ENCODE measurements at places on chromosomes 1 and 21.
A peak's percentile ranks its signal among the peaks of the same experiment; 100 is the strongest.

DNA sequence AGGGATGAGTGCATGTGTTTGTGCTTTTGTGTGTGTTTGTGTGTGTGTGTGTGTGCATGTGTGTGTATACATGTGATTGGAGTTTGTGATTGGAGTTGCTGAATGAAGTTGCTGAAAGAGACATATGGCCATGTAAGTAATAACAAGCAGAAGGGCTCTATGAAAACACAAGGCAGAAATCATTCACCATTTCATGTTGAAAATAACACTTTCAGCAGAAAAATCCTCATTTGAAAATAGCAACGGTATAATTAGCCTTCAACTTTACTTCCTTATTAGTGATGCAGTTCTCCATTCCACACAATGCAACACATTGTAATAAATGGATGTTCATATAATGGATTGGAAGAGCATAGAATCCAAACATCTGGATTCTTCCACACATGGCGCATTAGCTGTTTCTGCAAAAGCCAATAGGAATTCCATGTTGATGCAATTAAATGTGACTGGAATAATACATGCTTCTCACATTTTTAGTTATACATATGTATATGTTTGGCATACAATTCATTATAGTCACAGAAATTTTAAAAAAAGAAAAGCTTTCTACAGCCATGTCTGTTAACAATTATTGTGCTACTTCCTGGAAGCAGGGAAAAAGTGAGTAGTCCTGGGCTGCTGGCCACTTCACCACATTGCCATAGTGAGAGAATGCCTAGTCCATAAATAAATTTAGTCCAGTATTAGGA, 538.0 kb downstream of the LTN1 start:
- no peak for DNase-seq

DNA sequence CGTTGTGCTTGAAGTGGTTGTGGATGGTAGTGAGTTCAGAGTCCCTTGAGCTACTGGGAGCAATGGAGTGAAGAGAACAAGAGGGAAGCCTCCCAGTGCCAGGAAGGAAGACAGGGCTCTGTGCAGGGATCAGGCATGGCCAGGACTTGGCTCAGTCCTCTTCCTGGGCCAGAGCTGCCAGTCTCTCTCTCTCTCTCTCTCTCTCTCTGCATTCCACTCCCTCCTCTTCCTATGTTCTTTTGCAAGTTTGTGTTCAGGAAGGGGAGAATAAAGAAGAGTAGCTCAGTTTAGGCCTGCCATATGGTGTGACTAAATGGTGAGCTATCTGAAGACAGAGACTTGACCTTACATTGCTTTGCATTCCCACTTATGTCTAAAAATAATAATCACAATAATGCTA, 20.5 kb upstream of the RPTN start:
- DNase-seq: no peak

- no peak for DNase-seq
Measured at GRCh38 chr1:29912425-29912824, 676.1 kb downstream of the PTPRU start.

DNA sequence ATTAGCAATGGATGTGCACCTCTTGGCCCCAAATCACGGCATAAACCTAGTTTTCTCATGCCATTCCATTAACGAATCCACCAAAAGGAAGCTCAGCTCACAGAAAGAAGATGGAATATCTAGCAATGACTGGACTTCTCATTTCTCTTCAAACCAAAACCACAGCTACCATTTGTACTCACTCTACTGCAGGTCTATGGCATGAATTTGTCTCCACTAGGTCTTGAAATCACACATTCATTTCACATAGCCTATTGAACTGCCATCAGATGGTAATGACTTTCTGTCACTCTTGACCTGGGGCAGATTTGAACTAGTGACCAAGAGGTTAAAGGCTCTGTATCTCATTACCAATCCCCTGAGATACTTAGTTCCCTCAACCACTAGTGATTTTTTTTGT, 382.7 kb downstream of the DPYD start:
- DNase-seq: no peak

GRCh38 chr1:167631386-167631935, 1.4 kb downstream of the RCSD1 start:
- DNase-seq: no peak

GRCh38 chr1:204468766-204469302, 25.8 kb downstream of the PIK3C2B start:
- no peak for DNase-seq

DNA sequence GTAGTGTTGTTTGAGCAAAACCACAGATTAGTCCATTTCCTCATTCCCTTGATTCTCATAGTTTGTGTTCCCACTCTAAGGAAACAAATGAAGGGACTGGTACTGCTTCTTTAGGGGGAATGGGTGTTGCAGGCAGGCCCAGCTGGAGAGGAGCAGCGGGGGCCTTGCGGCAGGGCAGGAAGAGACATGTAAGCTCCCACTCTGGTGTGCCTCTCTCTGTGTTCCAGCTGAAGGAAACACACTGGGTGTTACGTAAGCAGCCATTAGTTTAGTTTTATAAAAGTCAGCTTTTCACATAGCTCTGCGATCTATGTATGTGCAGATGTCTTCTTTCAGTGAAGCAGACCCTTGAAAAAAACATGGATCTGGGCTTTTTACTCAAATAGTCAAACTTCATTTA, 99.5 kb downstream of the CACHD1 start:
- DNase-seq: no peak

- DNase-seq: no peak
Measured at GRCh38 chr1:97691325-97691724, 229.5 kb downstream of the DPYD start.

DNA sequence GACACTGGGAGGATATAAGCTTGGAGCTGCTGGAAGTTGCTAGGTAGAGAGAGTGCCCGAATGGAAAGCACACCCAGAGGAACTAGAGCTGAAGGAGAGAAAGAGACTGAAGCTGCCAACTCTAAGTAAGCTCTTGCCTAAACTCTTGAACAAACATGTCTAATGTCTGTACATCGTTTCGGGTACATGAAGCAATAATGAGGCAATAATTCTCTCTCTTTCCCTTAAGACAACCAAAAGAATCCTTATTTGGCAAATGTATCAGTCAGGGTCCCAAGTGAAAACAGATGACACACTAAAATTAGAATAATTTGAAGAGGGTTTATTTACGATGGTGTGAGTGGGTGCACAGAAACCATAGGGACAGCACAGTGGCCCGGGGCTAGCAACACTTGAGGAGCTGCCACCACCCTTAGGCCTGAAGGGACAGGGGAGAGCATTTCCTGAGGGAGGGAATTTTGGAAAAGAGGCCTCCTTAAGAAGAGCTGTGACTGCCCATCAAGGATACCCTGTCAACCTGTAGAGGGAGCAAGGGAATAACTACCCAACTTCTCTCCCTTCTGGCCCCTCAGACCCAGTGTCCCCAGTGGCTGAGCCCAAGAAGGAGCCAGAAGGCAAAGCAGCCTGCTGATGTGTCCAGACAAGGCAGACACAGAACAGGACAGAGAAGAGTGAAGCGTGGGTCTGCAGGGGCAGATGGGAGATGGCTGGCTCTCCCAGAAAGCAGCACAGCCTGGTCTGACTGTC, 36.1 kb upstream of the KHDRBS1 start:
- no peak for DNase-seq

GRCh38 chr1:38141483-38141882, 94.9 kb upstream of the POU3F1 start:
- DNase-seq: no peak

DNA sequence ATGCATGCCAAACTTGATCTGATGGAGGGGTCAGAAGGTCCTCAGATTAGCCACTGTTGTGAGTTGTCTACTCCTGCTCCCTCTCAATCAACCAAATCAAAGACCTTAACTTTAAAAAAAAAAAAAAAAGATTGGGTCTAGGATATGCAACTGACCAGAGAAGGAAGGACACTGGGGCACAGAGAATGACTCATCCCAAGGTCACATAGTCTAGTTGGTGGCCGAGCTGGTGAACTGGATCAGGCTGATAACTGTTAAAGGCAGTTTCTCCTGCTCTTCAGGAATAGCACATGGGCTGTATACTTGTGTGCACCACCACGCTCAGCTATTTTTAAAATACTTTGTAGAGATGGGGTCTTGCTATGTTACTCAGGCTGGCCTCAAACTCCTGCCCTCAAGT, 14.8 kb upstream of the S100A7 start:
- DNase-seq: no peak

GRCh38 chr1:158248771-158249170, 5.5 kb upstream of the CD1A start:
- no peak for DNase-seq

DNA sequence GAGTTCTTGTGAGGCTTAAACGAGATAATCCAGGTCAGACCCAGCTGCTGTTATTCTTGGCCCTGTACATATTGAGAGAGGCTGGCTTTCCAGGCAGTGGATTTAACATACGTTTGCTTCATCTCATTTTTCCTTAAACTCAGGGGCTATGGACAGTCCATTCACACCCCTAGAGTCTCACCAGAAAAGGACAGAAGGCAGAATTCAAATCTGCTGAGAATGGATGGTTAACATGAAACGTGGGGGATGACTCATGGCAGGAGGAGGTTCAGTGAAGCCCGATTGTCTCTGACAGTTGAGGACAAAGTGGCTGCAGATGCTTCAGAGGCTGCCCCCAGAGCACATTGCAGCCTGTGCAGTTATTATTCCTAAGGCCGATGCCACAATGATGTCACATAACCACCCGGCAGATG, 39.5 kb downstream of the TGFB2 start:
- peak; percentile 88 for DNase-seq

GRCh38 chr1:178030467-178030866, 60.6 kb upstream of the SEC16B start:
- DNase-seq: no peak

DNA sequence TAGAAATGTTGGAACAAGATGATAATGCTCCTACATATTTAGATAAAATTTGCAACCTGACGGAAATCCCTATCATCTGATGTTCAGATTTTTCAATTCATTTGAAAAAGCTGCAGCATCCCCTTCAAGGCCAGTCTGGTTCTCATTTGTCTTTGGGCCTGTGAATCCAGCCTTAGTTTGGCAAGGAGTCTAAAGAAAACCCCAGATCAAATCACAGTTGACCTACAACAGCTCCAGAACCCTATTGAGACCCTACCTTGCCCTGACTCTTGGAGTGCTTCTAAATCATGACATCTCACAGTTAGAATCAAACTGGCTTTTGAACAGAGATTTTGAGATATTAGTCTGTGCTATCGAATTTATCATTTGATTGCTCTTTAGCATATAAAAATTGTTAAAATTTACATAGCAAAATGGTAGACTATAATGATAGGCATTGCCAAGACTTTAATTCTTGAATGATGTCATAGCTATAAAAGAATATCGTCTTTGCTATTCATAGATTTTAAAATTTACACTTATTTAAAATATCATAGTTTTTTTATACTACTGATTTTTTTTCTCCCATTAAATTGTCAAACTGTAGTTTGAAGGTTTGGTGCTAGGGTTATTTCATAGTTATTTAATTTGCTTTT, 2.2 kb downstream of the PPP2R5A start:
- no peak for DNase-seq
